ENCODE measurements at places on chromosomes 12 and 14. TPM values are rescaled to one million over a fixed set of nuclear protein-coding genes. Genes with fewer than 3 reads are reported as not detected.

- DNase-seq: peak; percentile 89
These were observed 43.4 kb downstream of the RNF34 start for GRCh38 chr12:121443193-121443870.

GRCh38 chr14:62663456-62663821, 381.8 kb downstream of the KCNH5 start:
- DNase-seq: no peak

GRCh38 chr12:89072294-89073026, 279.8 kb downstream of the DUSP6 start:
- DNase-seq: no peak

GRCh38 chr12:91986084-91986483, 159.6 kb downstream of the BTG1 start:
- no peak for DNase-seq

BEST3 gene
- 5.3 TPM for total RNA-seq

- DNase-seq: no peak
These were observed 10.8 kb downstream of the ERH start for GRCh38 chr14:69387311-69387710.

CD163 gene
- 6.2 TPM for total RNA-seq

DNA sequence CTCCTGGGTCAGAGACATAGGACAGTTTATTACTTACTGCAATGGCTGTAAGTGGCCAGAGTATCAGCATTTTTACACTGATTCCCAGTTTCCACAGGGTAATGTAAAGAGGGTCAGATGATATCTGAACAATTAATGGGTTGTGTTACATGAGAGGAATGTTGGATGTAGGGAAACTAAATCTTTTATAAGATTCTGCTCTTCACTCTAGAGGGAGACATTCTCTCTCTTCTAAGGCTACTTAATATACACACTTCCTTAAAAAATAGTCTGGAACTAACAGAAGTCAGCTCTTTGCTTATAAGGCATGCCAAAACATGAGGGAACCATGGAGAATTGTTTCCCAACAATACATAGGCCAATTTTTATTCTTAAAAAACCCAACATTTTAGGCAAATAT, 389.8 kb downstream of the ETNK1 start:
- no peak for DNase-seq

B3GNT4 gene
- total RNA-seq: not detected

ETFBKMT gene
- 4.9 TPM for total RNA-seq

OR4E2 gene
- not detected for total RNA-seq

DNA sequence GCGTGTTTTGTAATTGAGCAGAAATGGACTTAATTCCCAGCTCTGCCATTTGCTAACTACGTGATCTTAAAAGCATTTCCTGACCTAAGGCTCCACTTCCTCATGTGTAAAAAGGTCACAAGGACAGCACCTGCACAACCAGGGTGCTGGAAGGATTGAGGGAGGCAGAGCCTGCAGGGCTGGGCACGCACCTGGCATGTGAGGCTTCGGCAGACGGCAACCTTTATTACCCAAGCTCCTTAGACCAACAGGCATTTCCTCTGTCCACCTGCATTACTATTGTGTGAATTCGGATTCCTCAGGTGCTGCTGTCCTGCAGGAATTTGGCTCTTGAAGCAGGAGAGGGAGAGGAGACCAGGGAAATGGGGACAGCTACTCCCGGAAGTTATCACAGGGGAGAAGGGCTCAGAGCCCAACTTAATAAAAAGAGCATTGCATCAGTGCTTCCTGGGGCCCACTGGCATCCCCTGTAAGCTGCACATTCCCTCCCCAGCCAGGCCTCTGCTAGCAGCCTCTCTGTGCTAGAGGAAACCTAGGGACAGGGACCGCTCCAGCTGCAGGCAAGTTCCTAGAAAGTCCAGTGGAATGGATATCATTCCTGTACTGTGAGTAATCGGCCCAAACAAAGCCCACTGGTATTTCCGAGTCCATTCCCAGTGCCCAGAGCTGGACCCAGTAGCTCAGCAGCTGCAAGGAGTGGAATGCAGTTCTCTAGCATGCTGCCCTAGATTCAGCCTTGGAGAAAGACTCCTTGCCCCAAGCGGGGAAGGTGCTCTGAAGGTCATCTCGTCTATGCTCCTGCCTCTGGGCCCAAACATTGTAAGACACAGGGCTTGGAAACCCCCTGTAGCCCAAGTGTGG, 157.1 kb upstream of the CCND2 start:
- peak; percentile 40 for DNase-seq

DNA sequence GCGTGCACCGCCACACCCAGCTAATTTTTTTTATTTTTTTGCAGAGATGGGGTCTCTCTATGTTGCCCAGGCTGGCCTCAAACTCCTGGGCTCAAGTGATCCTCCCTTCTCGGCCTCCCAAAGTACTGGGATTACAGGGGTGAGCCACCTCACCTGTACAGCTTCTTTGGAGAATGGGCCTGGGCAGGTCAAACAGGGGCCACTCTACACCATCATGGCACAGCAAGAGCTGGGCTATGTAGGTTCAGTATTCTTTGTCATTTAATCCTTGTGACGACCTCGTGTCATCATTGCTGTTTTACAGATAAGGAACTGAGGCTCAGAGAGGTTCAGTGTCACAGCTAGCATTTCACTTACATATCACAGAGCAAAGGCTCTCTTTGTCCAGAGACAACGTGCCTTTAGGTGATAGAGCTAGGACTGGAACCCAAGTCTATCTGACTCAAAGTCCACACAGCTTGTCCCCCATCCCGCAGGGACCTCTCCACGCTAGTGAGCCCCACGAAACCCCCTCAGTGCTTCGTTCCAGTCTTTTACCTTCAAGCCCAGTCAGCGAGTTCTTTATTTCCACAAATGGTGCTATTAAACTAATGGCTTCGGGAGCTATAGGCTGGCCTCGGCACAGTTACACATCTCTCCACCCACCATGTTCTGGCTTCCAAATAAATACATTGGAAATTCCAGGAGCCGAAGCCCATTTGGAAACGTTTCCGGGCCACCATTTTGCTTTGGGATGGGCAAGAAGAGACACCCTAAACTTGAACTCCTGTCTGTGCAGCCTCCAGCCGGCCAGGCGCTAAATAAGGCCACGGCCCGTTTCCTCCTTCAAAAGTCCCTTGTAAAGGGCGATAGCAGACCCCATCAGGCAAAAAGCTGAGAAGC, 660 bp upstream of the MAP1LC3B2 start:
- no peak for DNase-seq

DNA sequence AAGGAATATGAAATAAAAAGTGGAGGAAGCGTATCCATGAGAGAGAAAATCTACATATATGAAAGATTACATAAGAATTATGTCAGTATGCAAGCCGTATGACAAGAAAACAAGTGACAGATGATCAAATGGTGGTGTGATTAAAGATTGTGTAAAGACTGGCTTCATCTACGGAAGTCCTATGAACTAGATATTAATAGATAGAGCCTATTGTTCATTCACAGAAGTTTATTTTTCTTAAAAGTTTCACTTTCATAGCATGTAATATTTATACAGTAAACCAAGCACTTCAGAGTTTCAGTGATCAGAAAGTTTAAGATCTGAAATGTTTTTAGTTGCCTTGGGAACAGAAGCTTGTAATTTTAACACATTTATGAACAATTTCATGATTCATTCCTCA, 84.5 kb downstream of the VRK1 start:
- no peak for DNase-seq

GRCh38 chr12:122356192-122356635, 66.3 kb downstream of the CLIP1 start:
- no peak for DNase-seq

DNA sequence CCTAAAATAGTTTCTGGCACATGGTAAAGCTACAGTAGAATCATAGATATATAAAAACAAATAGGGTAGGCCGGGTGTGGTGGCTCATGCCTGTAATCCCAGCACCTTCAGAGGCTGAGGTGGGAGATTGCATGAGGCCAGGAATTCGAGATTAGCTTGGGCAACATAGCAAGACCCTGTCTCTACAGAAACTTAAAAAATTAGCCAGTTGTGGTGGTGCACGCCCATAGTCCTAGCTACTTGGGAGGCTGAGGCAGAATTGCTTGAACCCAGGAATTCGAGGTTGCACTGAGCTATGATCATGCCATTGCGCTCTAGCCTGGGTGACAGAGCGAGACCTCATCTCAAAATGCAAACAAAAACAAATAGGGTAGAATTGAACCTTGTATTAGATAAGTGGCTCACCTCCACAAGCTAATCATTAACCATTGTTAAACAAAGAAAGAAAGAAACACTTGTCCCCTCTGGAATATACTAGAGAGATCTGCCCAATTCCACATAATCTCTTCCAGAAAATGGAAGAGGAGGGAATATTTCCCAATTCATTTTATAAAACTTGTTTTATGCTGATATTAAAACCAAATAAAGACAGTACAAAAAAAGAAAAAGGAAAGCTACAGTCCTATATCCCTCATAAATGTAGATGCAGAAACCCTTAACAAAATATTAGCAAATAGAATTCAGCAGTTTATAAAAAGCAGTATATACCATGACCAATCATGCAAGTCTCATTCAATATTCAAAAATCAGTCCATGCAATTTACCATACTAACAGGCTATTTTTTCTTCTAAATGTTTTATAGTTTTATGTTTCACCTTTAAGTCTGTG, 22.7 kb upstream of the DHRS2 start:
- no peak for DNase-seq

ACRBP gene
- total RNA-seq: 7.2 TPM

DNA sequence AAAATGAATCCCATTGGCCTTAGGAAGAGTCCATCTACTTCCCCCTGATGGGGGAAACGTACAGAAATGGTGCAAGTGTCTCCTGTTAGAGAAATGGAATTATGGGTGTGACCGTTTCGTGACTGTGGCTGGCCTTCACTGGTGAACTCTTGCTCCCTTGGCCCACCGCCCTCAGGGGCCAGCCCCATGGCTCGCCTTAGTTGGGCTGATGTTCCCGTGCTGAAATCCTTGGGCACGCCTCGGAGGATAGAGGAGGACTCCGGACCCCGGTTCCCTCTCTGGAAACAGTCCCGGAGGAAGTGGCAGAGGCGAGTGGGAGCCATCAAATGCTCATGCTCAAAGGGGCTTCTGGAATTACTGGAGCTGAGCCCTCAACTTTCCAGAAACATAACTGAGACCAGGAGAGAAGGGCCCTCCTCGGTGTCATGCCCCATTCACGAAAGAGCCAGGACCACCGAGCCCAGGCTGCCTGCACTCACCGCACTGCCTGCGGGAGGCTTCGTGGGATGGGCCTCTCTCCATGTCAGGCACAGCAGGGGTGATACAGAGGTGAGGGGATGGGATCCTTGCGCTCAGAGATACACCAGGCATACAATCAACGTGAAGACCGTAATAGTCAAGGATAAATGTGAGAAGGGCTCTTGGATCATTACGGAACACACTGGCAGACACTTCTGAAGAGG, 10.1 kb upstream of the CACNA2D4 start:
- DNase-seq: no peak

TAS2R13 gene
- 0.26 TPM for total RNA-seq

CLMN gene
- total RNA-seq: 5.3 TPM

- DNase-seq: no peak
These were observed 193.3 kb upstream of the CCND2 start for GRCh38 chr12:4080213-4080612.

- DNase-seq: no peak
These were observed 1.2 kb downstream of the KRT86 start for GRCh38 chr12:52275686-52276085.

- DNase-seq: no peak
These were observed 29.6 kb downstream of the VRK1 start for GRCh38 chr14:96826818-96827217.

SDR9C7 gene
- total RNA-seq: not detected

NTN4 gene
- total RNA-seq: 71.5 TPM

DNA sequence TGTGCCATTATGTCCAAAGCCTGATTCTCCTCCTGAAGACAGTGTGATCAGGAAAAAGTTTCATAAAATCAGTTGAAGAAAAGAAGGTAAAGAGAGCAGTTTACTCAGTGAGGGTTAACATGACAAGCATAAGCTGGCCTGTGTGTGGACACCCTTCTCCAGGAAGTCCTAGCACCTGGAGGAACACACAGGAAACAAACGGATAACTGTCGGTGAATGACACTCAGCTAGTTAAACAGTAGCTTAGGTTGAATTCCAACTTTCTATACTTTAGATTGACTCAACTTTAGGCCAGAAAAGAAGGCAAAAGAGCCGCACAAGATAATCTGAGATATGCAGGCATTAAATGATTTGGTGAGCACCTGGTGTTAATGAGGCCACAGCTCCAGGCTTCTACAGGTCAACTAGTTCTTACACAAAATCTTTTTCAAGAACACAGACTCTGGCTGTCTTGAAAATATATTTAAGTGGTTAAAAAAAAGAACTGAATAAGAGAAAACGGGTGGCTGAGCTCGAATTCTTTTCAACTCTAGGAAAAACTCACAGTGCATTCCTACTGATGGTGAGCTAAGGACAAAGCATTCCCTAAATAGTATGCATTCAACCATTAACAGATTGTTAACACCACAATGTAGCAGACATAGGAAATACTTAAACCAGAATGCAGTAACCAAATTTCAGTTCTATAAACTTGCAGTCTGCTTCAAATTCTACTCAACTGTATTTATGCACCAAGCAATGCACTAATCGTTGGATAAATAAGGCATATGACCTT, 56.9 kb upstream of the TSPAN8 start:
- DNase-seq: no peak

- DNase-seq: no peak
These were observed 149.4 kb downstream of the RPAP3 start for GRCh38 chr12:47556261-47557030.

GYS2 gene
- not detected for total RNA-seq

FBXO34 gene
- total RNA-seq: 17.8 TPM

DNA sequence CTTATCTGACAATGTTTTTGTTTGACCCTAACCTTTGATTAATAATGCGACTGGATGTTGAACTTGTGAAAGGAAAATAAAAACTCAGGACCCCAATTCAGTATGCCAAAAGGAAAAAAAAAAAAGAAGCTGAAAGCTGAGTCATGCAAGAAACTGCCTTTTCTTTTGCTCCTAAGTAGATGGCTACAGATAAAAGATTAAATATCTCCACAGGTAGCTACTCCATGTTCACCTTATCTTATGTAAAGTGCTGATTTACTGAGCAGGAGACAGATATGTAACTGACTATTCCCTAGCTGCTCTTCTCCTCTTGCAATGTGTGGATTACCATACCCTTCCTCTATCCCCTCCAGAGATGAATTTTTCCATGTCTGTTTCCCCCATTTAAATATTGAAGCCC, 30.8 kb upstream of the TCL1B start:
- no peak for DNase-seq

- DNase-seq: no peak
These were observed 19.8 kb downstream of the LEMD3 start for GRCh38 chr12:65189028-65189718.

- no peak for DNase-seq
These were observed 622.4 kb upstream of the TBX3 start for GRCh38 chr12:115306380-115306779.
